ENCODE measurements at places on chromosomes 3 and 15.

DNA sequence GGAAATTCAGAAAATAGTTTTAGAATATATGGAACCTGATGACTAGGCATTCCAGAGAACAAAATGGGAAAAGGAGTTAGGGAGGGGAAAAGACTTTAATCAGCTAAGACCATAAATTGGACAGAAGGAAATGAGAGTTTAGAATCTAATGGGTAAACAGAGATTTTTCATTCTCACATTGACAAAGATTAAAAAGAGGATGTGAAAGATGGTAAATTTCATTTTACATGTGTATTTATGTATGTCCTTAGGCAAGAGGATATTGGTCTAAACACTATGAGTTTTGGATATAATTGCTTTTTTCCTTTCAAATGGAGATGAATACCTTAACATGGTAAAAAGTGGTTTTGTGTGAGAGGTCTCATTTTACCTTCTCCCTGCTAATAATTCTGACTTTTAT, 1021.9 kb downstream of the NSUN3 start:
- no peak for DNase-seq

DNA sequence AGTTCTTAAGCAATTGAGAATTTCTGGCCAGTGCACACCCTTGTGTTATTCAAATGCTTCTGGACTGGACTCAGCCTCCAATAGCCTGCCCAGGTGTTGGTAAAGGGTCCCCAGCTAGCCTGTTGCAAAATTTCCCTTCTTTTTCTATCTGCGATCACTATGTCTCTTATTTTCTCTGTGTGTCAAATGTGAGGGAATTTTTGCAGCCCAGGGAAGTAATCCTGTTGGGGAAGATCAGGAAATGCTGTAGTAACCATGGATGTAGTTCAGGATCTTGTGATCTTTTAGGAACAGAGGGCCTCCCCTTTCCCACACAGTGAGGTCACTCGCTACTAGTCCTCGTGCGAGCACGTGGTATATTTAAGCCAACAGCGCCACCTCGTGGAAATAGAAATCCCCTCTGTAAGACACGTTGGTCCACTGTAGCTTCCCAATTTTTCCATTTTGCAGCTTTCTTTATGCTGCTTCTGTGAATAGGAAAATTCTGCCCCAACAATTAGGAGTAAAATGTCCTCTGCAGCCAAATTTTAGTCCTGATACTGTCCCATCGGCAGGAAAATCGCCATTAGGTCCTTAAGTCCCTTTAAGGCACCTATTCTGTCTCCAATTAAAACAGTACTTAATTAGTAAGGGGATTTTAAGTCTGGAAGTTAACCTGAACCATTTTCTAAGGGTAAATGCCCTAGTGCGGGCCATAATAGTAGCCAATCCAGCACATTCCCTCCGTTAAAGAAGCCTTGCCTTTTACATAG, 4.0 kb upstream of the SMCO1 start:
- DNase-seq, result peak; percentile 56

- peak; percentile 52 for DNase-seq
Observed at GRCh38 chr15:98609144-98609852, 39.0 kb upstream of the IGF1R start.

GRCh38 chr15:63982381-63982854, 63.9 kb downstream of the DAPK2 start:
- no peak for DNase-seq

Measured in iris pigment epithelial cell (primary cell).